ENCODE measurements at places on chromosomes 3 and 15.

DNA sequence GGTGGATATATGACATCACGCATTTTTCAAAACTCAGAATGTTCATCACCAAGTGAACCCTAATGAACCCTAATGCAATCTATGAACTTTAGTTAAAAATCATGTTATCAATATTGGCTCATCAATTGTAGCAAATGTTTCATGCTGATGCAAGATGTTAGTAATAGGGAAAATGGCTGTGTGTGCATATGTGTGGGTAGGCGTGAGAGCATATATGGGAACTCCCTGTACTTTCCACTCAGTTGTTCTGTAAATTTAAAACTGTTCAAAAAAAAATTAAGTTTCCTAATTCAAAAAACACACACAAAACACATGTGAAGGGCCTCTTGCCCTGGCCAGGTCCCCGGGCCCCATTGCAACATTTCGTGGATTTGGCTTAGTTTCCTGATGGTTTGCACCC lies 89.7 kb upstream of the PROK2 start:
- DNase-seq, result no peak

GRCh38 chr3:139532976-139533375 lies 6.6 kb downstream of the RBP1 start:
- no peak for DNase-seq

DNA sequence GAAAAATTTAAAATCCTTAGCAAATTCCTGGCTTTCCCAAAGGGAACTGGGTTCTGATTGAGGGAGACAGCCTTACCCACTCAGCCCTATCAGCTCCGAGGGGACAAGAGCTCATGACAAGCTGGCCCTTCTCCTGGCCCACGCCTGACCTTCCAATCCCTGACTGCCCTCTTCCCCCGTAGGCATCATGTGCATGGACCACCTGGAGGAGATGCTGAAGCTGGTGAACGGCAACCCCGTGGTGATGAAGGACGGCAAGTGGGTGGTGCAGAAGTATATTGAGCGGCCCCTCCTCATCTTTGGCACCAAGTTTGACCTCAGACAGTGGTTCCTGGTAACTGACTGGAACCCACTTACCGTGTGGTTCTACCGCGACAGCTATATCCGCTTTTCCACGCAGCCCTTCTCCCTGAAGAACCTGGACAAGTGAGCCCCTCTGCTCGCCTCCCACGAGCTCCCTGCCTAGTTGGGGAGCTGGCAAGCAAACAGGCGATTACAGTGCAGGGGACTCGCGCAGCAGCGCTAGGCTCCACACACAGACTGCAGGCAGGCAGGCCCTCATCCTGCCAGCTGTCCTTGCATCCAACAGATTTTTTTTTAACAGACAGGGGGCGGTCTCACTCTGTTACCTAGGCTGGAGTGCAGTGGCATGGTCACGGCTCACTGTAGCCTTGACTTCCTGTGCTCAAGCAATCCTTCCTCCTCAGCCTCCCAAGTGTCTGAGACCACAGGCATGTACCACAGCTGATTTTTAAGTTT lies 16.8 kb downstream of the RPUSD3 start:
- DNase-seq, result no peak

GRCh38 chr3:45124352-45124751 lies 21.8 kb downstream of the CDCP1 start:
- DNase-seq, result no peak

DNA sequence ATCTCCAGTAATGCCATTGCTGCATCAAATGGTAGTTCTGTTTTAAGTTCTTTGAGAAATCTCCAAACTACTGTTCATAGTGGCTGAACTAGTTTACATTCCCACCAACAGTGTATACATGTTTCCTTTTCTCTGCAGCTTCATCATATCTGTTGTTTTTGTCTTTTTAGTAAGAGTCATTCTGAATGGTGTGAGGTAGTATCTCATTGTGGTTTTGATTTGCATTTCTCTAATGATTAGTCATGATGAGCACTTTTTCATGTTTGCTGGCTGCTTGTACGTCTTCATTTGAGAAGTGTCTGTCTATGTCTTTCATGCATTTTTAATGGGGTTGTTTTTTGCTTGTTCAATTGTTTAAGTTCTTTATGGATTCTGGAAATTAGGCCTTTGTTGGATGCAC lies 10.2 kb upstream of the GCSAM start:
- no peak for DNase-seq

DNA sequence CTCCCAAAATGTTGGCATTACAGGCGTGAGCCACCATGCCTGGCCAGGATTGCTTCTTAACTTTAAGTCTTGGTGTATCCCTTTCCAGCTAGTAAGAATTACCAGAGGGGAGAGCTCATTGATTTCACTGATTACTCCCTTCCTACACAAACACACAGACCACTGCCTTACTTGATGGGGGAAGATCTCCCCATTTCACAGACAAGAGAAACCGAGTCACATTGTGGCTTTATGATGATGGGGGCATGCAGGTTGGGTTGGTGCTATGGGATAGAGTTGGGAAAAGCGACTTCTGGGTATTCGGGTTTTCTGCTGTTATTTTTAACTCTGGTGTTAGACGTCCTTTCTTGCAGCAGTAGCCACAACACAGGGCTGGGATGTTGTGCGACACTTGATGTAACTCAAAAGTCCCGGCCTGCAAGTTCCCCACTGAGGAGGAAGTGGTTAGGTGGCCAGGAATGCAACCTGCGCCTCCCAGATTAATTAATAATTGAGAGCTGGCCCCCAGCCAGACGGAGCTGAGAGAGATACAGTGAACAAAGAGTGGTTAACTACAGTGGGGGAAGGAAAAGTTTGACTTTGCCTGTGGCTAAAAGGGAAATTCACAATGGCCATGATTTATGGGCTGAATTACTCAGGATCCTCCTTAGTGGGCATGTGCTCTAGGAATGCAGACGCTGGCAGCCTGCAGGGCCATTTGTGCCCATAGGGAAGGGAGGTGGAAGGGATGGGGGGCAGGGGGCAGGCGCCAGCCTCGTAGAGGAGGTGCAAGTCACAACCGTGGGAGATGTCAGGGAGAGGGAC lies 63.6 kb downstream of the SMAD6 start:
- DNase-seq, result no peak

GRCh38 chr3:188230962-188231361 lies 77.0 kb downstream of the LPP start:
- no peak for DNase-seq

GRCh38 chr3:65238652-65239051 lies 550.9 kb upstream of the ADAMTS9 start:
- DNase-seq, result no peak

GRCh38 chr15:29696950-29697738 lies 125.1 kb downstream of the TJP1 start:
- no peak for DNase-seq

- DNase-seq, result no peak
These were observed 76.6 kb downstream of the P3H2 start for GRCh38 chr3:190044142-190044541.

- no peak for DNase-seq
These were observed 56.6 kb upstream of the PRTG start for GRCh38 chr15:55799291-55800212.

GRCh38 chr3:135134684-135135075 lies 339.6 kb downstream of the EPHB1 start:
- DNase-seq, result no peak

GRCh38 chr3:196726788-196727675 lies 12.6 kb upstream of the PAK2 start:
- no peak for DNase-seq

DNA sequence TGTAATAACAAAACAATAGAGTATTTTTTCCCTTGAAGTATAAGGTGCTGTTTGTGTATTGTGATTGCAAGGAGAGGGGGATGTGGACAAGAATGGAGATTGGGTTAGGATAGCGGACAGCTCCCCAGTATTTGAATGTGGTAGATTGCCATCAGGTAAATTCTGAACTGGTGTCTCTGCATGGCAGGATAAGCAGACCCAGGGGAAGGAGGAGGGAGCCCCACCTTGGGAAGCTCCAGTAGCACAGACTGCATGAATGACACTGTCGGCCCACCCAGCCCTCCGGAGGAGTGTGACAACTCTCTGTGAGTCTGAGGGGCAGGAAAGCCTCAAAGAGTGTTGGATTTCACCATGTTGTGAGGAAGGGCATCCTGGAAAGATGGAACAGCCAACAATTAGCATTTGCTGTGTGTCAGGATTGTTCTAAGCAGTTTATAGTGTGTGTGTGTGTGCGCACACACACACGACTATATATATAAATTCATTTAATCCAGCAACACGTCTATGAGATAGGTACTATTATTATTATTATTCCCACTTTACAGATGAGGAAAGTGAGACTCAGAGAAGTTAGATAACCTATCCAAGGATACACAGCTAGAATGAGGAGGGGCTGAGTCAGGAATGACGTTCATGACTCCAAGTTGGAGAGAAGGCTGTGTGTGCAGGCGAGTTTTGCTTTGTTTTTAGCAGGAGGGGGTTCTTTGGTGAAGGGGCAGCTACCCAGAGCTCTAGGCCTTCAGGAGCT lies 63.4 kb upstream of the LCTL start:
- DNase-seq, result no peak

DNA sequence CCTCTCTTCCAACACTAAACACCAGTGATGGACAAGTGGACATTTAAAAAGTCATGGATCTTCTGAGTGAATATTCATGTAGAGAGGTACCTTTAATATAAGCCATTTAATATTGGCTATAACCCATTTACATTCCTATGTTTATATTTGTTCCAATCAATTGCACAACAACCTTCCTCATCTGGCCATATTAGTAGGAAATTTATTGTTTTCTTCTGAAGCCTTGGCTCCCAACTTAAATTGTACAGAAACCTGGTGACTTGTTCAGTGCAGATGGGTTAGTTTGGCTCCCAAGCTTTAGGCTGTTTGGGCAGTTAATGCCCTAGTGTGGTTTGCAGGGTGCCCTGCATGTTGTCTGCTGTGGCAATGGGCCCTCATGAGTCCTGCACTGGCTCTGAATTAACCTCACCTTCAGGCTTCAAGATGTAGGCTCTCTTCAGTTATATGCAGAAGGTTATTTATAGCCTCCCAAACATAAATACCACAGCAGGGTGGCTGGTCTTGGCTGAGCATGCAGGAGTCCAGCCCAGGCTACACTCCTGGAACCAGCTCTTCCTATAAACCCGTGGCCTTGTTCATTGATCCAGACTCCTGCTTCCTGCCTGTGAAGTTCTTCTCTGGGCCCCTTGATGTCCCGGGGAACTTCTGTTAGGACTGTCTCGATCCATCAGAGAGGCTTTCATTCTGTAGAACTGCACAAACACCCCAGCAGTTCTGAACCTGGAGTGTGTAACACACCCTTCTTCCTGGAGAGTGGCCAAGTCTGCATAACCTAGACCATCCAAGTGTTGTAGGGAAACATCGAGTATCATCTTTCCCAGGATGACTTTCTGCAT lies 57.0 kb downstream of the DUT start:
- no peak for DNase-seq

DNA sequence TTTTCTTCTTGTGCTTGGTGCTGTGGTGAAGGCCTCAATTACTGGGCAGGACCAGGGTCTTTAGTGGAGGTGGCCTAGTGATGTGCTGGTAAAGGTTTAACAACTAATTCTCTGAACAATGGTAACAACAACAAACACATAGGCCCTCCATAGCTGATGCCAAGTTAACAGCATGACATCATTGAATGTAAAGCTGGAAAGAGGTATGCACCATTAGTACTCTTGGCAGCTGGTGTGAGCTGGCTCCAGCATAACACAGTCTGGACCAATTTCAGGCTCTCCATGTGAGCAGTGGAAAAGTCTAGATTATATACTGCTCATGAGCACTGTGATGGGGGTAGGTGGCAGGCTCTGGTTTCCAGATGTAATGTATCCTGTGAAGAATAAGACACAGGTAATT lies 61.8 kb downstream of the SLC7A14 start:
- no peak for DNase-seq

DNA sequence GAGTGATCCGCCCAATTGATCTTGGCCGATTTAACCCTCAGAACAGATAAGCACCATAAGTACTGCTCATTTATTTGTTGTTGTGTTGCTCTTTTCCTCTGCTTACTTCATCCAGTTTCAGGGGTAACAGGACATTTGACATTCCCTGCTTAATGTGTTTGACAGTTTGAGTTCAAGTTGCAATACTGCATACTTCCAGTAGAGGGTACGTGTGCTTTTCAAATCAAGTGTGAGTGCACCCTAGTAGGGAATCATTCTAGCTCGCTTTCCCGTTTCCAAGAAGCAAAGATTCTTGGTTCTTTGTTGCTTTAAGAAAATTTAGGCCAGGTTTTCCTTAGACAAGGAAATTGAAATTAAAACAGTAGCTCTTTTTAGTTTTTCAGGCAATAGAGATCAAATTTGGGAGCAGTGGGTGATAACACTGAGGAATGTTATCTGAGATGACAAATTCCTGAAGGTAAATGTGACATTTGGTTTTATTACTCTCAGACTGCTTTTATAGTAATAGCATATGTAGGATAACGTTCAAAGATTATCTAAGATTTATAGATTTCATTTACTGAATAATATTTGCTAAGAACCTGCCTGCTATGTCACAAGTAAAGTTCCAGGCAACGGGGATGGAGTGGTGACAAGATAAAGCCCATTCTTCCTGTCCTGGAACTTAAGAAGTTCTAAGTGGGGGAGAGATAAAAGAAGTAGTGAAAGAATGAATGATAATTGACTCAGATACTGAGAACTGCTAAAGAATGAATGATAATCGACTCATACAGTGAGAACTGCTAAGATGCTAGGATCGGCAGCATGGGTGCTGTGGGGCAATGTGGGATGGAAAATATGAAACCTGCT lies 73.3 kb downstream of the SYNPR start:
- DNase-seq, result no peak

DNA sequence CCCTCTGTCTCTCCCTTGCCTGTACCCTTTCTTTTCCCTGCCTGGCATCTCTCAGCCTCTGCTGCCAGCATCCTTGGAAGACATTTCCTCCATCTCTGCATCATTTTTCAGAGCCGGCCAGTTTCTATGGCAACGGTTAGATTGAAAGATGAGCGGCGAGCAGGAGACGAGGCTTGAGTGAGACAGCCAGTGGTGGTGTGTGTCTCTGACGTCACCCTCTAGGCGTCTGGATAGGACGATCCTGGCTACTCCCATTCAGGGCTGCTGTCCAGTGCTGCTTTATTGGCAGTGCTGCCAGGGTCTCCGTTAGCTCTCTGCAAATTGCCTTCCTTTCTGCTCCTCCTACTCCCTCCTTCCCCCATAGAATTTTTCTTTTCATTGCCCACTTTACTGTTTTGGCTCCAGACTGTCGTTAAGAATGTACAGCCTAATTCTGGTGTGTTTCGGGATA lies 57.9 kb downstream of the TRAK1 start:
- DNase-seq, result no peak

GRCh38 chr3:98522544-98523281 lies at the start of gene CLDND1:
Gene CLDND1, minus strand, starts transcription at chr3:98522902. Its CDS starts 1,478 bp downstream, at chr3:98521424.
- DNase-seq, result peak; percentile 90

DNA sequence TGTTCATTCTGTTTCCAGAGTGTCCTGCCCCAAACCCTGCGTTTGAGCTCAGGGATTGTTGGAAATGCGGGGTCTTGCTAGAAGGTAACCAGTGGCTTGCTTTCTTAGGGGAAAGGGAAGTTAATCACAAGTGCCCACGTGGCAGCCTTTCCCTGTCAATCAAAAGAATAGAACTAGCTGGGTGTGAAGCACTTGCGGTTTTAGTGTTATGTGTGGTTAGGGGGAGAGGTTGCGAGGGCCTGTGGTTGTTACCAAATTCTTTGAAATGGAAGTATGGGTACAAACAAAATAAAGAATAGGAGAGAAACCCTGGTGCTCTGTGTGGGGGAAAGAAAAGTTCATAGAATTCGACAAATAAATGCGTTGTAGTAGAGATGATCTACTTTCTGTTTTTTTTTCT lies 67.6 kb downstream of the FNDC3B start:
- DNase-seq, result peak; percentile 46

GRCh38 chr3:138038725-138039462 lies 28.9 kb downstream of the CLDN18 start:
- DNase-seq, result no peak
